NCI-H2171 (cell line): ENCODE measurements at places on chromosomes 4 and X.

DNA sequence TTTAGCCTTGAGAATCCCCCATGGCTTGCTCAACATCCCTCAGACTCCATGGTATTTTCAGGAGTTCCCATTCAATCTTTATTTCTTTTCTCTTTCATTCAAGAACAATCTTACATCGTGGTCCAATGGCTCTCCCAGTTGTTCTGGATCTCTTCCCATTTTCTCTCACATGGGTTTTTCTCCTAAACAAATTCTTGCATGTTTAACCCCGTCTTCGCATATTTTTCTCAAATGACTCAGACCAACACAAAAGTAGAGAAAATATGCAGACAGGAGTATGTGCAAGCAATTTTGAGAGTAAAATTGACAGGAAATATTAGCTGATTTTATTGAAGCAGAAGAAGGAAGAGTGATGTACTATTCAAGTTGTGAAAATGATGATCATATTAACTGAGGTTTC lies 396.4 kb upstream of the TRAM1L1 start:
- DNase-seq: no peak

DNA sequence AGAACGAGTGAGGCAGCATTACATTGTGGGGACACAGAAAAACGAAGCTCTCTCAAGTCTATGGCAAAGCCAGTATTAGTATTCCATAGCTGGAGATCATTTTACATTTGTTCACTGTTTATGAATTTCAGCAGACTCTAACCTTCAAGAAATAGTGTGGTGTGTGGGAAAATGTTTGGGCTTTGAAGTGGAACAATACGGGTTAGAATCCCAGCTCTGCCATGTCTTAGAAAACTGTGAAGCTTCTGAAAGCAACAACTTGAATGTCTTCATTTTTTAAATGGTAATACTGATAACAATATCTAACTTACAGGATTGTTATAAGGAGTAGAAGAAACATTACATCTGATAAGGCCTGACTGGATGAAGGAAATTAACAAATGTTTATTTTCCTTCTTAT lies 217.7 kb downstream of the NR3C2 start:
- DNase-seq: no peak

- no peak for DNase-seq
These were observed 9.4 kb upstream of the PAK3 start for GRCh38 chrX:111086591-111087006.

DNA sequence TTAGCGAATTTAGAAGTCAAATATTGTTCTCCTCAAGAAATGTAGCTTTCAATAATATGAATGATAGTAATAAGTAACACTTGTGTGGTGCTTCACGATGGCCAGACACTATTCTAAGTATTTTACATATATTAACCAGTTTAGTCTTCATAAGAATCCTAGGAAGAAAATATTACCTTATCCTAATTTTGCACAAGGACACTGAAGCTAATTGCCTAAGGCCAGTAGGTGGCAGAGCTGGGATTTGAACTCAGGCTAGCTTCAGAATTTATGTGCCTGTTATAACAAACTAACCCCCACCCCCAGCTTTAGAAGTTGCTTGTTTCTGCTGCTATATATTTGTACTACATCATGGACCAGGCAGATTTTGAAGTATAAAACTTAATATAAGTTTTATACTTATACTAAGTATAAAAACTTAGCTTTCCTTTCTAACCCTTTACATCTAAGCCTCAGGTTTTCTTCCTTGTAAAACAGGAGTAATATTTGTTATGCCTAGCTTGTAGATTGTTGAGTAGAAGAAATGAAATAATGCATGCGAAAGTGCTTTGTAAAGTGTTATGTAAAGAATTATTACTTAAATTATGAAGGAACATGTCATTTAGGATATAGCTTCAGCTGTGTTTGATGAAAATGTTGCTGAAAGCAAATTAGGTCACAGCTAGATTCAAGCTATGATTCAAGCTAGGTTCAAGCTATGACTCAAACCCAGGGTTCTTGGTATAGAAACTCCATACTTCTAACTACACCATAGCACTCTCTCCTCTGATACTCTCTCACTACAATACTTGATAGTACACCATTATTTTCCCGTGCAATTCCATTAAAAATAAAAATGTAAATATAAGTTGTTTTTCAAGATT lies 4.2 kb upstream of the CDS1 start:
- DNase-seq: no peak

GRCh38 chr4:140168474-140168873 lies 14.5 kb upstream of the MAML3 start:
- DNase-seq: no peak

- DNase-seq: no peak
These were observed 65.3 kb upstream of the SHISA3 start for GRCh38 chr4:42331914-42332368.

- DNase-seq: no peak
These were observed 134.2 kb downstream of the DCLK2 start for GRCh38 chr4:150212485-150212884.

- DNase-seq: no peak
These were observed 564.4 kb downstream of the GALNTL6 start for GRCh38 chr4:172377486-172378140.

DNA sequence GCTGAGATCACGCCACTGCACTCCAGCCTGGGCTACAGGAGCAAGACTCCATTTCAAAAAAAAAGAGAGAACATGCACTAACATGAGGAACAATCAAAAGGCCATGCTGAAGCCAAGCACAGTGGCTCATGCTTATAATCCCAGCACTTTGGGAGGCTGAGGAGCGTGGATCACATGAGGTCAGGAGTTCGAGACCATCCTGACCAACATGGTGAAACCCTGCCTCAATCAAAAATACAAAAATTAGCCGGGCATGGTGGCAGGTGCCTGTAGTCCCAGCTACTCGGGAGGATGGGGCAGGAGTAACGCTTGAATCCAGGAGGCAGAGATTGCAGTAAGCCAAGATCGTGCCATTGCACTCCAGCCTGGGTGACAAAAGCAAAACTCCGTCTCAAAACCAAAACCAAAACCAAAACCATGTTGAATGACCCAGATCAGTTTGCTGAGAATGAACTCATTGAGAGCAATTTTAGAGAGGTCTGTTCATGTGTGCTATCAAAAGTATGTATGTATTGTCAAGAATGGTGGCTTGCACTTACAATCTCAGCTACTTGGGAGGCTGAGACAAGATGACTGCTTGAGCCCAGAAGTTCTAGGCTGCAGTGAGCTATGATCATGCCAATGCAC lies 44.8 kb downstream of the PDS5A start:
- no peak for DNase-seq

DNA sequence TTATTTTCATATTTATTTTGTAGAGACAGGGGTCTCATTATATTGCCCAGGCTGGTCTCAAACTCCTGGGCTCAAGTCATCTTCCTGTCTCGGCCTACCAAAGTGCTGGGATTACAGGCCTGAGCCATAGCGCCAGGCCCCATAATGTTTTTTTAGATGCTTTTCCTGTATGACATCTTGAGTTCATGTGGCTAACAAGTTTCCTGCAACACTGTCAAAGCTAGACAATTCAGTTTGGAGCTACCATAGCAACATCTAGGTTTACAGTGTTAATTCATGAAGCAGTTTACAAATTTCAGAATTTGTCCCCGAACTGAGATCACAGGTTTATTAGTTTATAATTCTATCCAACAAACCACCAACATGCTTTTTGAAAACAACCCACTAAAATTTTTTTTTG lies 6.4 kb upstream of the IL13RA2 start:
- no peak for DNase-seq

DNA sequence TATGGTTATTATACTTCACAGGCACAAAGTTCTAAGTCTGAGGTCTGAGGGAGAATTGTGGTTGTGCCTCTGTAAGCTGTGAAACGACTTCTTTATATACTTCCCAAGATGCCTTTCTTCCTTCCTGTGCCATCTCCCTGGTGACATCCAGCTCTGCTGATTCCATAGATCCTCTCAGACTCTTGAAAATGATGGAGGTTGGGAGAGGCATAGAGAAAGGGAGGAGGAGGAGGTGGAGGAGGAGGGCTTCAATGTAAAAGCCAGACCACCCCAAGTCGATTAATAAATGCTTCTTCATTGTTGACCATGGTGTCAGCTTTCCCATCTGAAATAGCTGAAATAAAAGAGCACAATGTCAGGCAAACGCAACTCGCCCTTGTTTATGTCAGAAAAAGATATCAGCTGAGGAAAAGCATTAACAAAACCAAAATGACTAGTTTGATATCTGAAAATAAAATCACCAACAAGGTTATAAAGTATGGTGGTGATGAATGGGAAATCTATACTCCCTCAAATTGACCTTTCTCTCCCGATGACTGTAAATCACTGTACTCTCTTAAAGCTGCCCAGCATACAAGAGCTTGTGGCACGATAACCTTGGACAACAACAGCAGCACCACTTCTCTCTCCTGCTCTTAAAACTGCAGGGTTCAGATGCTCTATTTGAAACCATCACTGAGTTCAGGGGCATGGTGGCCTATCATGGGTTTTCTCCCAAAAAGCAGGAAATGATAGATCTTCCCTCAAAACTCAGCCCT lies 230.4 kb upstream of the GALNT7 start:
- no peak for DNase-seq

DNA sequence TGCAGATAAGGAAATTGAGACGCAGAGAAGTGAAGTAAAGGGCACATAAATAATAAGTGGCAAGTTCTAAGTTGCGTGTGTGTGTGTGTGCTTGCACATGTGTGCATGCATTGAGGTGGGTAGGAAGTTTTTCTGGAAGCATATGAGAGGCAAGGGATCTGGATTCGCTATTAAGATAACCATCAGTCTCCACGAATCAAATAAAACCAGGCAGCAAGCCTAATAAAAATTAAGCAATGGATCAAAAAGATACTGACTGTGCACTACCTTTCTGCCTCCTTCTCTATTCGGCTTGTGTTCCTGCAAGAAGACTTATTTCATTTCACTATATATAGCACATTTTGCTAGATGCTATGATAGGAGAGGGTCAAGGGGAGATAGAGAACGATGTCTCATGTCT lies 23.8 kb downstream of the SLC16A2 start:
- DNase-seq: no peak

DNA sequence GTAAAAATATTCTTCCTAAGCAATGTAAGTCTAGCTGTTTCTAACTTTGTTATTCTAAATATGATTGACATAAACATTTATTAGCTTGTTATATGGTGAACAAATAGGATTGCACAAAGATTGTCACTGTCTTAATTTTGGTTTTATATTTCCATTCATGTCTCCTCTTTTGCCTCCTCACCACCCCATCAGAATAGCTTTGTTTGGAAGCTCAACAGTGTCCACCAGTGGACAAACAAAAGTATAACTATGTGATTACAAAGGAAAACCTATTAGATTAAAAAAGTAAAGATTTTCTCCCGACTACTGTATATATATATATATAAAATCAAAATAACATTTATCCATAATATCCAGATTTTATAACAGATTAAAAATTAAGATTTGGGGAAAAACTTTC lies 468.2 kb downstream of the ZIC3 start:
- no peak for DNase-seq

- no peak for DNase-seq
These were observed 125.1 kb upstream of the FRMPD4 start for GRCh38 chrX:12013211-12013618.

DNA sequence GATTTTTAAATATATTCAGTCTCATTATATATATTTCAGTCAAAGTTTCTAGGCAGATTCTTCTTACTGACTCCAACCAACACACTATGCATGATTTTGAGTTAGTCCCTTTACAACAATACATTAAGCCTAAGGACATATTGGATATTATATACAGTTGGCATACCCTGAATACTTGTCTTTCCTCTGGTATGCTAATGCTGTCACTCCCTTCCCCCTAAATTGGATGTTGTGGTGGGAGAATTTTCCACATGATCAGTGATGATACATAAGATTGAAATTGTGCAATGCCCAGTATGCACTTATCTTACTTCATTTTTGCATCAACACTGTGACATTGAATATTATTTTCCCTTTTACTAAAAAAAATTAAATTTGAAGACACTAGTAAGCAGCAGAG lies 935.2 kb downstream of the PCDH7 start:
- no peak for DNase-seq

DNA sequence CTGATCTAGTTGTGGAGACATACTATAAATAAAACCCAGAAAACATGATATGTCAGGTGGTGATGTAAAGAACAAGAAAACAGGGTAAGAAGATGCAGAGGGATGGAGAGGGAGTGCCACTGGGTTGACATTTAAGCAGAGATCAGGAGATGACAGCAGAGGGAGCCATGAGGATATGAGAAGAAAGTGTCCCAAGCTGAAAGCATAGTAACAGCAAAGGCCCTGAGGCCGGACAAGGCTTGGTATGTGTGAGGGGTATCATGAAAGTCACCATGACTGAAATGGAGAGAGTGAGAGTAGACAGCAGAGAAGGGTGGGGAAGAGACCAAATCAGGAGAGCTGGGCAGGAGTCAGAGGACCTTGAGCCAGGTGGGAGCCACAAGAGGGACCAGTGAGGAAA lies 3.4 kb downstream of the GPKOW start:
- DNase-seq: no peak

- DNase-seq: no peak
These were observed 31.5 kb upstream of the STOX2 start for GRCh38 chr4:183873409-183874185.

- no peak for DNase-seq
These were observed 233.9 kb upstream of the MAB21L2 start for GRCh38 chr4:150348079-150348478.

DNA sequence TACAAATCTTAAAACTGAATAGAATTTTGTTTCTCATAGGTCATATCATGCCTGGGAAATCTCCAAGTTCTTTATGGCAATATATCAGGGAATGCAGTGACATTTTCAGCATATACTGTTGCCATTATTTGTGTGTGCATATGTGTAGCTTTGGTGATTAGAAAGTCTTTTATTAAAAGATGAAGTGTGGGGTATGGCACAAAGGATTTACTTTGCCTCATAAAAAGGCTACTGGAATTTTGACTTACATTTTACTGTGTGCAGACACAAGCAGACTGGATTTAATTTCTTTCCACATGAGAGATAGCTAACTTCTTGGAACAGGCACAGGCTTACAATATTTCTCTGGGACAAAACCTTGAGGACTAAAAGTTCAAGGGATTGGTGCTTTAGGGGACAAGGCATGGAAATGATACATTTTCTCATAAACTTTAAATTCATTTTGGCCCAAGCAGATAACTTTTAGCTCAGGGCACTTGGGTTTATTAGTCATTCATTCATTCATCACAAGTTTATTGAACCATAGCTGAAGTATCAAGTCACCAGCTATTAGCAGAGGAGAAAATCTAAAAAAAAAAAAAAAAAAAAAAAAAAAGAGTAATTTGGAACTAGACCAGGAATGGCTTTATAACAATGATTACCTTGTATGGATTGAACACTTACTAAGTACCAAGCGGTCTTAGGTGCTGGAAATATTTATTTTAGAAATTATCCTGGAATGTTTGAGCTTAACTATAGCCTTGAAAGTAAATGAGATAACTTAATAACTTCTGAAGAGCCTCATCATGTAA lies 191.5 kb downstream of the SLIT2 start:
- DNase-seq: no peak
